ENCODE measurements at places on chromosomes 7 and 10.

GRCh38 chr10:13837966-13838365, 251.2 kb downstream of the PRPF18 start:
- no peaks in the 10 kb centered on the region for H3K36me3 ChIP-seq
- no peak overlapping the region for H3K27ac ChIP-seq
- no peak overlapping the region for H3K4me3 ChIP-seq
- no peaks in the 10 kb centered on the region for H3K4me1 ChIP-seq
- no peak for DNase-seq

GRCh38 chr10:30436191-30436611, 2.2 kb downstream of the MAP3K8 start:
- H3K4me1 ChIP-seq: peaks cover 46% of the 10 kb centered on the region
- peak overlapping the region; percentile 61 for H3K4me3 ChIP-seq
- peaks cover 11% of the 10 kb centered on the region for H3K36me3 ChIP-seq

GRCh38 chr7:146902728-146903127, 786.1 kb downstream of the CNTNAP2 start:
- no peaks in the 10 kb centered on the region for H3K27me3 ChIP-seq
- no peak overlapping the region for H3K27ac ChIP-seq
- no peak overlapping the region for H3K4me3 ChIP-seq
- DNase-seq: no peak

DNA sequence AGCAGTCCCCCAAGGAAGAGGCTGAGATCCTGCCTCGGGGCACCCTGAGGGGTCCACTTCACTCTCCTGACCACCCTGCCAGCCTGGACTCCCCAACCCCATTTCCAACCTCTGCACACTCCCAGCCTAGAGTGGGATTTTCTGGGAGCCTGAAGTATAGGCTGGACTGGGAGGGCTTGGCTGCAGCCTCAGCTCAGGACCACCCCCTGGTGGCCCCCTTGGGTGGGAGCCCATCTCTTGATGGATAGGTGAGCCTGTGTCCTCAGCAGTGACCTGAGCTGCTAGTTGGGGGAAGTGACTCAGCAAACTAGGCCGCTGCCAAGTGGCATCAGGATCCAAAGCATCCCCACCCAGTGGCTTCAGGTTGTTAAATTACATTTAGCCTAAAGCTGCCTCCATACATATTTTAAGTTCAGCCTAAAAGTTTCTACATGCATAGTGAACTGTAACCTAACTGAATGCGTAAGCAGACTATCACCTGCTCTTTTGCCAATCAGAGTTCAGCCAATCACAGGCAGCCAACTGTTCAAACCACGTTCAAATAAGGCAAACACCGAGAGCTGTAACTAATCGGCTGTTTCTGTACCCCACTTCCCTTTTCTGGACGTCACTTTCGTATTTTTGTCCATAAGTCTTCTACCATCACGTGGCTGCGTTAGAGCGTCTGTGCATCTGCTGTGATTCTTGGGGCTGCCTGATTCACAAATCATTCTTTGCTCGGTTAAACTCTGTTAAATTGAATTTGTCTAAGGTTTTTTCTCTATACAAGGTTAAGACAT, 144.0 kb downstream of the PLPP4 start:
- DNase-seq: no peak
- H3K36me3 ChIP-seq: no peaks in the 10 kb centered on the region
- no peak overlapping the region for H3K4me3 ChIP-seq
- no peak overlapping the region for H3K27ac ChIP-seq
- H3K27me3 ChIP-seq: peaks cover 5% of the 10 kb centered on the region

DNA sequence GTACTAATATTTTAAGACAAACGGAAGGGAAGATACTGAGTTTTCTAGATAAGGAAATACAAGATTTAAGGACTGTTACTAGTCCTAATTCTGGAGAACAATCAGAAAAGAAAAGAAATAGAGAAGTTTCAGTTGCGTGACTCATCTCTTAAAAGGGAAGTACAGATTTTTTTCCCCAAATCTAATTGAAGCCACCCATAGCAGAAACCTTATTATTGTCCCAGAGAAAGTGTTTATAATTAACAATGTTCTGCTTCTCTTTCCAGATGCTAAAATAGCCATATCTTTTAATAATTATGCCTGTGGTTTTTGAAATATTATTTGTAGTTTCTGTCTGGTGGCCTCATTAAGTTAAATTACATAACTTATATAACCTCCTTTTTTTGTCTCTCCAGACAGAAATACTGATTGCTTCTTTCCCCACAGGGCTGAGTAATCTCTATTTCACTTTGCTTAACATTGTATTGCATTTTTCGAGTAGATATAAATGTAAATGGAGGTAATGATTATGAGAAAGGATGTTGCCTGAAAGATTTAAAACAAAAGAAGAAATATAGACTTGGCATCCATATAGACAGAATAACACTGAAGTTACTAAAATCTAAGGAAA, 240.7 kb upstream of the MBL2 start:
- no peak overlapping the region for H3K4me3 ChIP-seq
- peaks cover 11% of the 10 kb centered on the region for H3K4me1 ChIP-seq
- H3K36me3 ChIP-seq: peaks cover 9% of the 10 kb centered on the region
- H3K27ac ChIP-seq: no peak overlapping the region

- no peak for DNase-seq
- peak overlapping the region; percentile 38 for H3K27ac ChIP-seq
- no peak overlapping the region for H3K4me3 ChIP-seq
Observed at GRCh38 chr10:71268758-71269157, 50.3 kb upstream of the SLC29A3 start.

- DNase-seq: peak; percentile 16
- H3K4me3 ChIP-seq: no peak overlapping the region
- no peak overlapping the region for H3K27ac ChIP-seq
Observed at GRCh38 chr7:21261627-21262594, 166.0 kb upstream of the SP4 start.

- no peak overlapping the region for H3K27ac ChIP-seq
- peaks cover 8% of the 10 kb centered on the region for H3K4me1 ChIP-seq
- H3K36me3 ChIP-seq: no peaks in the 10 kb centered on the region
- H3K4me3 ChIP-seq: no peak overlapping the region
- DNase-seq: no peak
Observed at GRCh38 chr10:105973360-105973759, 1191.1 kb downstream of the SORCS1 start.

- H3K36me3 ChIP-seq: no peaks in the 10 kb centered on the region
- no peaks in the 10 kb centered on the region for H3K27me3 ChIP-seq
- no peak overlapping the region for H3K4me3 ChIP-seq
- peaks cover 4% of the 10 kb centered on the region for H3K4me1 ChIP-seq
Observed at GRCh38 chr7:123120286-123120685, 79.5 kb downstream of the SLC13A1 start.

DNA sequence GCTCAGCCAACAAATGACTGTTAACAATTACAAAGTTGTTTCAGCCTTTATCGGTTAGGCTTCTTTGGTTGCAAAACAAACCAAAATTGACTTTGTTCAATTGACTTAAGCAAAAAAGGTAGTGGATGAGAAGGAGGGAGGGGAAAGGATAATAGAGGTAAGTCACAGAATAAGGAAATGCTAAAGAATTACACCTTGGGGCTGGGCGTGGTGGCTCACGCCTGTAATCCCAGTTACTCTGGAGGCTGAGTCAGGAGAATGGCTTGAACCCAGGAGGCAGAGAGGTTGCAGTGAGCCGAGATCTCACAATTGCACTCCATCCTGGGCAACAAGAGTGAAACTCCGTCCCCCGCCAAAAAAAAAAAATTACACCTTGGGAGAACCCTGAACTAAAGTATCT, 41.4 kb downstream of the AHCYL2 start:
- H3K27ac ChIP-seq: no peak overlapping the region
- H3K27me3 ChIP-seq: no peaks in the 10 kb centered on the region
- no peak for DNase-seq
- no peaks in the 10 kb centered on the region for H3K4me1 ChIP-seq

DNA sequence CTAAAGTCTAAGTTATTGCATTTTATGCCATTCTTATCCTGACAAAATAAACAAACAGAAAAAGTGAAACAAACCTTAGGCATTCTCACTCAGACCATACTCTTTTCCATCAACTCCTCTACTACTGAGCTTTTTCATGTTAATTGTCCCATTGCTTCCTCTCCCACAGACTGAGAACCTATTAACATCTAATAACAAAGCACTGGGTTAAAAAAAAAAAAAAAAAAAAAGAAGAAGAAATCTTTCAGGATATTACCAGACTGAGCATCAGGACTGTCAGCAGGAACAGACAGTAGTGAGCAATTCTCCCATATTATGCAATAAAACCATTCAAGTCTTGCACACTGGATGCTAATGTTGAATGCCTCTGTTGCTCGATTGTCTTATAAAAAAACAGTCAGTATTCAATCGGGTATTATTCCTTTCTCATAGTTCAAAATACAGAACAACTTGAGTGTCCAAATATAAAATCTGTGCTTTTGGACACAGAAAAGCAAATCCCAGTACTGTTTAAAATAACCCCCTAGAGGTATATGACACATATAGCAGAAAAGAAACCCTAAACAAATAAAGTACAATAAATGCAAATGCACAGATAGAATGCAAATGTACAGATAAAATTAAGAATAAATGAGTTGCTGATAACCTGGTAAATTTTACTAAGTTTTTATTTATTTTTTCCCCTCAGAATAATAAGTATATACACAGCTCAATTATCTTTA, 531.3 kb upstream of the LRRTM3 start:
- no peaks in the 10 kb centered on the region for H3K4me1 ChIP-seq
- H3K36me3 ChIP-seq: no peaks in the 10 kb centered on the region
- no peaks in the 10 kb centered on the region for H3K27me3 ChIP-seq
- H3K4me3 ChIP-seq: no peak overlapping the region
- no peak overlapping the region for H3K27ac ChIP-seq

GRCh38 chr7:24119852-24120251, 164.1 kb upstream of the NPY start:
- H3K27ac ChIP-seq: no peak overlapping the region
- no peak overlapping the region for H3K4me3 ChIP-seq
- no peaks in the 10 kb centered on the region for H3K27me3 ChIP-seq

- H3K27me3 ChIP-seq: peaks cover 65% of the 10 kb centered on the region
- no peak for DNase-seq
- H3K4me1 ChIP-seq: peaks cover 11% of the 10 kb centered on the region
- H3K36me3 ChIP-seq: no peaks in the 10 kb centered on the region
- H3K27ac ChIP-seq: no peak overlapping the region
Observed at GRCh38 chr10:84546609-84547008, 218.2 kb downstream of the CCSER2 start.

DNA sequence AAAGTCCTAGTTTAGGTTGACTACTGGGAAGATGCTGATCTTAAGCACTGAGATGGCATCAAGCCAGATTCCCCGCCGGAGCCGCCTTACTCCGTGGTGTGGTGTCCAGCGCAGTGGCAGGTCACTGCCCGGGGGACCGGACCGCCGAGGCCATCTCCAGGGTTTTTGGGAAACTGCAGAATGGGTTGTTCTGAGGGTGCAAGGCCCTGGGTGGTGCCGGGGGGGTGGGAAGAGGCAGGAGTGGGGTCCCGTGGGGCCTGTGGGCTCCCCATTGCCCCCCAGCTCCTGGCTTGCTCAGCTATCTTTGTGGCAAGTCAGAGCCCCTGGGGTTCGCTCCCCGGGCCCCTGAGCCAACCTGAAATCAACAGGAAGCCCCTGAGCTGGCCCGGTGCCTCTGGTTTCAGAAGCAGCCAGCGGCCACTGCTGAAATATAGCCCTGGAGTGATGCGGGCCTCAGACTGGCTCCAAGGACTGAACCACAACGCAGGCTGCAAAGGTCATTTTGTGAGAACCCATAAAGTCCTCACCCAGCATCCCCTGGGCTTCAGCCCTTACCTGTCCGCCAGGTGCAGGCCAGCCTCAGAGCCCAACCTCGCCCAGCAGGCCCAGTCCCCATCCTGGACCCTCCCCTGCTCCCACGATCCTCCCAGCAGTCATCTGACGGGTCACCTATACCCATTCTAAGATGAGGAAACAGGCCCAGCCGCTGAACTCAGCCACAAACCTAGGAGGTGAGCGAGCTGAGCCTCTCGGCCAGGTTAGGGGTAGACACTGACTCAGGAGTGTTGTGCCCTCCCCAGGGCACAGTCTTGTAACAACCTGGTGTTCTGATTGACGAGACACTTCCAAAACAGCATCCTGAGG, 102.7 kb downstream of the PDGFA start:
- peaks cover 7% of the 10 kb centered on the region for H3K27me3 ChIP-seq
- no peak overlapping the region for H3K27ac ChIP-seq
- no peak overlapping the region for H3K4me3 ChIP-seq
- H3K36me3 ChIP-seq: peaks cover 2% of the 10 kb centered on the region

GRCh38 chr10:14798636-14799035, 23.9 kb upstream of the FAM107B start:
- no peaks in the 10 kb centered on the region for H3K36me3 ChIP-seq
- no peaks in the 10 kb centered on the region for H3K4me1 ChIP-seq
- no peak overlapping the region for H3K4me3 ChIP-seq
- H3K27me3 ChIP-seq: peaks cover 12% of the 10 kb centered on the region
- no peak overlapping the region for H3K27ac ChIP-seq
- no peak for DNase-seq

GRCh38 chr10:52720018-52720417, 52.6 kb downstream of the MBL2 start:
- H3K36me3 ChIP-seq: no peaks in the 10 kb centered on the region
- no peak overlapping the region for H3K27ac ChIP-seq
- H3K4me1 ChIP-seq: no peaks in the 10 kb centered on the region
- no peak for DNase-seq
- no peak overlapping the region for H3K4me3 ChIP-seq

DNA sequence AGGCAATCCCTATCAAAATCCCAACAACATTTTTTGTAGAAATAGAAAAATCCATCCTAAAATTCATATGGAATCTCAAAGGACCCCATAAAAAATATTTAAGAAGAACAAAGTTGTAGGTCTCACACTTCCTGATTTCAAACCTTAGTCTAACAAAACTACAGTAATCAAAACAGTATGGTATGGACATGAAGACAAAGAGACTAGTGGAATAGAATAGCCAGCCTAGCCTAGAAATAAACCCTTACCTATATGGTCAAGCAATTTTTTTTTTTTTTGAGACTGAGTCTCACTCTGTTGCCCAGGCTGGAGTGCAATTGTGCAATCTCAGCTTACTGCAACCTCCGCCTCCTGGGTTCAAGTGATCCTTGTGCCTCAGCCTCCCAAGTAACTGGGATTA, 3.6 kb upstream of the TMEM120A start:
- no peaks in the 10 kb centered on the region for H3K27me3 ChIP-seq
- peaks cover 22% of the 10 kb centered on the region for H3K36me3 ChIP-seq
- H3K4me3 ChIP-seq: no peak overlapping the region
- DNase-seq: no peak

DNA sequence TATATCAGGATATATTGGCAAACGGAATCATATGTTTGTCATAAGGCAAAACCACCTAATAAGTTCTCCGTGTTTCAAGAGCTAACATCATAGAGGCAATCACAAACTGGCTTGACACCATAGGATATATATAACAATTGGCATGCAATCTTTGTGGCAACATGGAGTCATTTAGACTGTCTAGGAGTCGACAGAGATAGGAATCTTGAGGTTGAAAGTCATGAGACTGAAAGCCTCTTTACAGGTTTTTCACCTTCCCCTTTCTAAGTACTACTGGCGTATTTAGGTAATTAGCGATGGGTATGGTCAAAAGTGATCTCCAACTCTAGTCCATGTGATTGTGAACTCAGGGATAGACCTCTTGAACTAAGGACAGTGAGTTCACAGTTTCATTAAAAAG, 63.7 kb downstream of the THSD7A start:
- no peak overlapping the region for H3K27ac ChIP-seq
- no peak for DNase-seq
- peaks cover 4% of the 10 kb centered on the region for H3K4me1 ChIP-seq
- H3K27me3 ChIP-seq: no peaks in the 10 kb centered on the region
- no peaks in the 10 kb centered on the region for H3K36me3 ChIP-seq

GRCh38 chr10:50876429-50876828, 9.0 kb downstream of the A1CF start:
- H3K27me3 ChIP-seq: no peaks in the 10 kb centered on the region
- no peak for DNase-seq
- no peak overlapping the region for H3K4me3 ChIP-seq
